AML-193 (cell line): ENCODE measurements at places on chromosomes 2 and 18.

GRCh38 chr2:50597206-50597605 lies 434.7 kb downstream of the NRXN1 start:
- no peak for DNase-seq

- no peak for DNase-seq
Measured at GRCh38 chr2:191316246-191316994, 71.2 kb downstream of the MYO1B start.

GRCh38 chr2:148853458-148853857 lies 21.6 kb upstream of the KIF5C start:
- no peak for DNase-seq

- no peak for DNase-seq
Measured at GRCh38 chr2:110748489-110748867, 16.1 kb downstream of the ACOXL start.

DNA sequence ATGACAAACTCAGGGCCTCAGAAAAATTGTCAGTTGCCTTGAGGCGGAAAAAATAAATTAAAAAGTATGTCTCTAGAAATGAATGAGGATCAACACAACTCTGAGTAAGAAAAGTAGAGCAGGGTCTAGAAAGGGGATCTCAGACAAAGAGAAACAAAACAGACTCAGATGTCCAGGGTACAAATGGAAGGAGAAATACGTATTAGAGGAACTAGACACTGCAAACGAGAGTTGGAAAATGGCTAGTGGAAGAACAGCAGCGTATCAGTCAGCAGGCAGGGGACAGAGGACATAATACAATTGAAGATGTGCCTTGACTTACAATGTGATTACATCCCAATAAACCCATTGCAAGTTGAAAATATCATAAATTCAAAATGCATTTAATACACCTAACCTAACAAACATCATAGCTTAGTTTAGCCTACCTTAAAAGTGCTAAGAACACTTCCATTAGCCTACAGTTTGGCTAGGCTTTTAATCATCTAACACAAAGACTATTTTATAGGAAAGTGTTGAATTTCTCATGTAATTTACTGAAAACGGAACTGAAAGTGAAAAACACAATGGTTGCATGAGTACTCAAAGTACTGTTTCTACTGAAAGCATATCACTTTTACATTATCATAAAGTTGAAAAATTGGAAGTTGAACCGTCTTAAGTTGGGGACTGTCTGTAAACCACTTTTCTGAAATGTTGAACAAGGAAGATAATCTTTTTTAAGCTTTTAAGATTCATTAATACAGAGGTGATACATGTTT lies 182.8 kb downstream of the NBAS start:
- DNase-seq = no peak

- no peak for DNase-seq
Measured at GRCh38 chr2:18690342-18690741, 101.0 kb upstream of the NT5C1B start.

DNA sequence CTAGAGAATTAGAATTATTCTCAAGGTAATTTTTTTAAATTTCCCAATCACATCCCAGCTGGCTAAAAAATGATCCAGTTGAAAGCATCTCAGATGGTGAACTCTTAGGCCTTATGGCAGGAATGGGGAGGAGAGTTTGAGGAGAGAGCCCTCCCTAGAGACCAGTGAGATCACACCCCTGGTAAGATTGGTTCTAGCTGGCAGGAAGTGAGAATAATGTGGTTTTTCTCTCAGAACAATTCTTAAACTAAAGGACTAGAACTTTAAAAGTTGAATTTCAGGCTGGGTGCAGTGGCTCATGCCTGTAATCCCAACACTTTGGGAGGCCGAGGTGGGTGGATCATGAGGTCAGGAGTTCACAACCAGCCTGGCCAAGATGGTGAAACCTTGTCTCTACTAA lies 120.2 kb downstream of the MYO3B start:
- DNase-seq = no peak

GRCh38 chr2:226887940-226888339 lies 52.1 kb downstream of the RHBDD1 start:
- no peak for DNase-seq

DNA sequence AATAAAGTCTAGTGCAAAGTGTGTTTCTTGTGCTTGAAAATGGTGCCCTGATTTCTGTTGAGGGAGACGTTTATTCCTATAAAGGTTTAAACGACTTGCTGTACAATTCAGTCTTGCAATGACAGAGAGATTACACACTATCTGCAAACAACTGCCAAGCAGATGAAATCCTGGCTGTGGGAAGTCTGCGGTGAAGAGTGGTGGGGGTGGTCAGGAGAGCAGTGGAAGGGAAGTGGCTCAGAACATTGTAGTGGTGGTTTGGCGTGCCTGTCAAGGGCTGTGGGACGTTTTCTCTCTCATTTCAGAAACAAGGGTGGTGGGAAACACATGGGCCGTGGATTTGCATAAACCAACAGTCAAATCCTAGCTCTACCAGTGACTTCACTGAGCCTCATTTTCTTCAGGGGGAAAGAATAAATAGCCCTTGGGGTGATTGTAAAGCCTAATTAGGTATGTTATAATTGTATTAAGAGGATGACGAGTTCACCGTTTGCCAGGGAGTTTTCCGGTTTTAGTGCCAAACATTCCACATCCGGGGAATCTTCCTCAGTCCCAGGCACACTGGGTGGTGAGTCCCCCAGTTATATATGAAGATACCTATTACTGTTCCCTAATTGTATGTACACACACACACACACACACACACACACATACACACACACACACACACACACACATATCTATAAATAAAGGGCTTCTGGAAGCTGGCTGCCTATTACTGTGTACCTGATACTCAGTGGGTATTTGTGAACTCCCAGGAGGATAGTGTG lies 115.0 kb downstream of the SPTBN1 start:
- DNase-seq = peak; percentile 92

DNA sequence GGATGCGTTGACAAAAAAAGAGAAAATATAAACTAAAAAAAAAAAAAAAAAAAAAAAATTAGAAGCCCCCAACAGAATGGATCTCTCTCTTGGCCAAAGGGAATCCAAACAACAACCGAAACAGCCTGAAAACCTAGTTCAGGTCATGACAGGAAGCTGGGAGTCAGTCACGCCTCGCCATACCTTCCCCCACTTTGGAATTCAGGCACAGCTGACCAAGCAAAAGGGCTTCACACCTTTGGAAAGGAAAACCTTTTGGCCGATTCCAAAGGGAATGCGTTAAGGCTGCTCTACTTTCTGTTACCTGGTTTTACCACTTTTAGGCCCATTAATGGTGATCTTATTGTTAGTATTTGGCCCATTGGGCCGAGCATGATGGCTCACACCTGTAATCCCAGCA lies 17.9 kb upstream of the RMC1 start:
- no peak for DNase-seq

DNA sequence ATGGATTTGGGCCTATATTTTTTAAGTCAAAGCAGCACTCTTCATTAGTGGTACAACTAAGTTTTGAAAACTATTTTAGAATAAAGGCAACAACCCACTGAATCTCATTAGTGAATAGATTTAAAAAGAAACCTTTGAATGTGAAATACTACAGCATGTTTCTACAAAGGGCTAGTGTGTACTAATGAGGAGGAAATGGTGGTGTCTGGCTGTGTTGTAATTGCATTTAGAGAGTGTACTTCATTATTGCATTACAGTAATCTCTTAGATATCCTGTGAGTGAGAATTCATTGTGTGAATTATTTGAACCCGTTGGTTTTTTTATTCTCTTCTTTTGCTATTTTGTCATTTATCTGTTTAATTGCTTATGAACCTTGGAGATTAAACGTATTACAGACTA lies 575.4 kb upstream of the FAM98A start:
- no peak for DNase-seq

DNA sequence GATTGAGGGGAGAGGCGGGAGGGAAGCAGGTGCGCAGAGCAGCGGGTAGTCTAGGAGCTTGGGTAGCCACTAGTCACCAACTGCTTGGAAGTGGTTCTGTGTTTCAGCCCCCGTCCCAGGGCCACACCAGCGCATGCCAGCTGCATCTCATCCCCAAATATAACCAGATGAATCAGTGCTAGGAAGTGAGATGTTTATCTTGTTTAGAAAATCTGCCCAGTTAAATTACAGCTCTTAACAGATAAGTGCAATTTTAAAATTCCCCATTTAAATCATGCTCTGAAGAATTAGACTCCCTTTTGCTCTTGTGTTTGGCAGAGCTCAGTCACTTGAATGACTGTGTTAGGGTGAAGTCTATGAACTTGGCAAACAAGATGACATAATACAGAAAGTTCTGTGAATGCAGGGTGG lies 193.8 kb downstream of the SEPTIN10 start:
- DNase-seq = no peak

- DNase-seq = no peak
Measured at GRCh38 chr2:15031745-15032240, 399.3 kb downstream of the LRATD1 start.

DNA sequence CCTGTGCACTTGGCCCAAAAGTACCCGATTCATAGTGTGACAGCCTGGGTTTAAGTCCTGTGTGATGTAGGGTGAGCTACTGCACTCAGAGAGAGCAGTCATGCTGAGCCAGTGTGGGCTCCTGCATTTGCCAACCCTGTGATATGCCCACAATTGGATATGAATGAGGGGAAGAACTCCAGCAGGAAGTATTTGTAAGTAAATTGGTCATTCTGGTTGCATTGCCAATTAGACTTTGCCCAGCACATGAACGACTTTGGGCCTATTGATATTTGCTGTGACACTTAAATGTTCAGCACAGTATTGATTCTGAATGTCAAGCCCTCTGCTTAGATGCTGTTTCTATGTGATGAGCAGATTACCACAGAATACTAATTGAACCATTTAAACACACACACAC lies 570.9 kb downstream of the PIK3C3 start:
- DNase-seq = no peak

GRCh38 chr2:27049422-27050280 lies 1.8 kb upstream of the AGBL5 start:
- DNase-seq = no peak

GRCh38 chr18:58578835-58579560 lies 49.9 kb downstream of the ALPK2 start:
- no peak for DNase-seq

GRCh38 chr2:124501575-124502152 lies 476.6 kb downstream of the CNTNAP5 start:
- DNase-seq = no peak

GRCh38 chr2:2708575-2709430 lies 377.7 kb upstream of the MYT1L start:
- no peak for DNase-seq

DNA sequence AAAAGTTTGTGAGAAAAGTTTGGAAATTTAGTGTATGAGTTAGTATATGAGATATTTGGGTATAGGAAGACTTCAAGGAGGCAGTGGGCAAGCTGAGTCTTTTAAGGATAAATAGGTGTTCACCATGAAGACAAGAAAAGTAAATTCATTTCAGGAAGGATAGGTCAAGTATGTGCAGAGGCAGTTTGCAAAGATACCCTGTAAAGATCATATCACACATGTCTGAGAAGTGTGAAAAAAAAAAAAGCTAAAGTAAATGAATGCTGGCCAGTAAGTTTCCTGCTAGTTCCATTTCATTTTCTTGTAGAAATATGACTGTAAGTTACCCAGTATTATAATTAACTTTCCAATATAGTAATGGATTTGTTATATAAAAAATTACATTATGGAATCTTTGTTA lies 131.0 kb downstream of the PHLPP1 start:
- DNase-seq = no peak

DNA sequence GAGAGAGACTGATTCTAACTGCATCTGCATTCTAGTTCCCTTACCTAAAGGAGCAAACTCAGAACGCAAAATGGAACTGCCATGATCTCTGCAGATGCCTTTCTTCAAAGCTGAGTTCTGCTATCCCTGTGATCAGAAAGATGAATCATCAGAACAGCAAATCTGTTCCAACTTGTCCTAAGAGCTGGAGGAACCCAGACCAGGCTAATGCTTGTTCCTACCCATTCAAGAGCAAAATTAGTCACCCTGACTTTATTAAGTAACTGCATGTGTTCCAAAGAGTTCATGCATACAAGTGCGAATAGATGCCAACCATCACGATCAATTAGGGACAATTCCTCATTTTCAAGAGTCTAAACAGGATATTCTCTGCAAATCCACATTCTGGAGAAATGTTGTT lies 46.5 kb downstream of the MBP start:
- DNase-seq = no peak

- no peak for DNase-seq
Measured at GRCh38 chr18:39149211-39149806, 1583.7 kb upstream of the CELF4 start.

DNA sequence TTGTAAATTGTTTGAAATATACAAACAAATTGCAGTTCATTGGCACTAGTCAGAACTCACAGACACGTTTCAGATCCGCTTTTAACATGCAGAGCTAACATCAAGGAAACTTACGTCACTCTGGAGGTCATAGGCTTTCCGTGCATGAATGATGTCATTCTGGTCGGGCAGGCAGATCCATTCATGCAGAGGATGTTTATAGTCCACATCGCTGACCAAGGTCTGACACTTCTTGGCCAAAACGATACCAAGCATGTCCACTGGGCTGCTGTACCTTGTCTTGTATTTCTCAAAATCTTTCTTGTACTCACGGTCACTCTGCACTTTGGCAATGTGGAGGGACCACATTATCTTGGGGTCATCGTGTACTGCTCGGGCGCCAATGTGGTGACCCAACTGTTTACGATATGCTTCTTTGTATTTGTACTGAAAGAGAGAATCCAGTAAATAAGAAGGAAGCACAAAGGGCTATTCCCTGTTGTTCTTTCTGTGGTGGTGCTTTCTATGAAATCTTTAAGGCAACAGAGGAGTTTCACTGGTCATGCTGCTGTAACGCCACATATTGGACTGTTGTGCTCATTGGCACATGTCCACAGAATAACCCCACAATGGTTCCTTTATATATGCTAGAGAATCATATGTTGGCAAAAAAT lies 114.8 kb downstream of the NEB start:
- no peak for DNase-seq

GRCh38 chr18:62198259-62198658 lies 11.2 kb downstream of the RELCH start:
- no peak for DNase-seq

- no peak for DNase-seq
Measured at GRCh38 chr2:169046440-169047151, 15.5 kb upstream of the ABCB11 start.

GRCh38 chr2:158965641-158966040 lies 2.8 kb upstream of the TANC1 start:
- DNase-seq = no peak

DNA sequence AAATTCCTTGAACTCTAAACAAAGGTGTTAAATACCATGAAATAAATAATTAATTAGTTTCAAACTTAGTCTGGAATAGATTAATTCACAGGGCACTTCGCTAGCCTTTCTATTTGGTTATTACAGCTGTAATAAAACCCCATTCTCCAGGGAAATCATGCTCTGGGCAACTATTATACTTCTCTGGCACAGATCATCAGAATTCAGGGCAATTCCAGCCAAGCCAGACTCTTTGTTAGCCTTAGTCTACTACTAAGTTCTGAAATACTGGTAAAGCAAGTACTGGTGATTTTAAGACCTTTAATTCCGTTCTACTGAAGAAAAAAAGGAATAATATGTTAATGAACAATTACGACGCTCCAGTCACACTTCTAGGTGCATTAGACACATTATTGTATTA lies 123.4 kb upstream of the PDE1A start:
- DNase-seq = no peak
